HFFc6 (cell line): ENCODE measurements at places on chromosomes 1 and 21. TPM values are rescaled to one million over a fixed set of nuclear protein-coding genes. Genes with fewer than 3 reads are reported as not detected.

The AKR1A1 gene
- total RNA-seq = 115 to 121 TPM (median 120 TPM) in 3 replicates

DNA sequence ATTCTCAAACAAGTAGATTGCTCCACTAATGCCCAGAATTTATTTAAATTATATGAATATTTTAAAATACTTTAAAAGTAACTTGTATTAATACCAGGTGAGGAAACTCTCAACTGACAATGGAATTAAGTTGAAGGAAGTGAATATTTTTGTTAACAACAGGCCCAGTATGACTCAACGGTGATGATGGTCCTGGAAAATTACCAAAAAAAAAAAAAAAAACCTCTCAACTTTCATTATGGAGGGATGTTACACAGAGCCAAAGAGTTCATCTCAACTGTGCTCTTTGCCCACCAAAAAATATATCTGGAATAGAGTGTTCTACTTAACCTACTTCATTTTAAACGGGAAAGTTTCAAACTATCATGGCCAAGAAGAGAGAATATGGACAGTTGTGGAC, 28.3 kb downstream of the CFH start:
- H3K27me3 ChIP-seq = peaks cover 1% of the 10 kb centered on the region; the same call in 1 of the 2 replicates
- H3K36me3 ChIP-seq = peaks cover 28% of the 10 kb centered on the region
- H3K27ac ChIP-seq = peak overlapping the region; percentile 26
- peaks cover 51% of the 10 kb centered on the region for H3K4me1 ChIP-seq
- peak overlapping the region; percentile 10; the same call in 1 of the 2 replicates for H3K4me3 ChIP-seq
- DNase-seq = no peak

DNA sequence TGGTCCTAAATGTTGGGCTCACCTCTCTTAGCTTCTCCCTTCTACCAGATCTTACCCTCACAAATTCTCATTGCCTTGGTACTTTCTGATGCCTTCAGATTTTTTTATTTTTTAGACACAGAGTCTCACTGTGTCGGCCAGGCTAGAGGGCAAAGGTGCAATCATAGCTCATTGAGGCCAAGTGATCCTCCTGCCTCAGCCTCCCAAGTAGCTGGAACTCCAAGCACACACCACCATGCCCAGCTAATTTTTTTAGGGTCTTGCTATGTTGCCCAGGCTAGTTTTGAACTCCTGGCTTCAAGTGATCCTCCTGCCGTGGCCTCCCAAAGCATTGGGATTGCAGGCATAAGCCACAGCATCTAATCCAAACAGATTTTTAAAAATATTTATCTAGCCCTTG, 69.4 kb downstream of the ZSWIM5 start:
- H3K27me3 ChIP-seq = peaks cover 6% of the 10 kb centered on the region; the same call in 1 of the 2 replicates
- H3K4me1 ChIP-seq = no peaks in the 10 kb centered on the region
- no peak for DNase-seq
- H3K27ac ChIP-seq = no peak overlapping the region
- no peaks in the 10 kb centered on the region for H3K36me3 ChIP-seq

GRCh38 chr1:33274446-33274845, 18.2 kb downstream of the ZNF362 start:
- no peak for DNase-seq
- H3K4me1 ChIP-seq = no peaks in the 10 kb centered on the region
- no peaks in the 10 kb centered on the region for H3K36me3 ChIP-seq
- no peak overlapping the region for H3K27ac ChIP-seq
- no peaks in the 10 kb centered on the region; the same call in 1 of the 2 replicates for H3K27me3 ChIP-seq

The ZNF692 gene
- 19.1 and 19.9 TPM in 2 replicates for total RNA-seq

- no peaks in the 10 kb centered on the region for H3K4me1 ChIP-seq
- H3K27me3 ChIP-seq = no peaks in the 10 kb centered on the region
- H3K27ac ChIP-seq = no peak overlapping the region
- no peaks in the 10 kb centered on the region; the same call in 1 of the 2 replicates for H3K36me3 ChIP-seq
- H3K4me3 ChIP-seq = no peak overlapping the region
- no peak for DNase-seq
Observed at GRCh38 chr21:30713766-30714165, 4.8 kb downstream of the KRTAP21-3 start.

DNA sequence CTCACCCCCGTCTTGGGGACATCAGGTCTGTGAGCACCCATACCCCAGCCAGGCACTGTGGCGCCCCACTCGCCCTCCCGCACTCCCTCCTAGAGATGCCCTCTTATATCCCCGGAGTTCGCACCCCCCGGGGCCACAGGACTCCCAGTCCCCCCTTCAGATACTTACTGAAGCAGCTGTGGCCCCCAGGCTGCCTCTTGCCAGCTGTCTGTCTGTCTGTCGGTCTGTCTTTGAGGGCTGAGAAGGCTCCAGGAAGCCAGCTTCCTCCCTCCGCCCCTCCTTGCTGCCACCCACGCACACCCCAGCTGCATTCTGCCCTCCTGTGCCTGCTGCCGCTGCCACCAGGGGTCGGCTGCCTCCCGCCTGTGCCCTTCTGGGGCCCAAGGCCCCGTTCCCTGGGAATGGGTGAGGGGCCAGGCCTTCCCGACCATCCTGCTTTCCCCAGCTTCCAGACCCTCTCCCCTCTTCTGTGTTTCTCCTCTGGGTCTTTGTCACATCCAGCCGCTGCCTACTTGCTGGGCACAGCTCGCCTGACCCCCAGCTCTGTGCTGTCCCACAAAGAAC, at the start of gene PTPN7:
Gene PTPN7, minus strand, starts transcription at position 226 of the 564 bp plus-strand sequence. CDS start 1,200 bp downstream, outside the sequence.
- H3K27me3 ChIP-seq = peaks cover 27% of the 10 kb centered on the region
- peaks cover under 1% of the 10 kb centered on the region; the same call in 1 of the 2 replicates for H3K4me1 ChIP-seq
- no peaks in the 10 kb centered on the region for H3K36me3 ChIP-seq
- no peak within 1 kb of the TSS for H3K4me3 ChIP-seq
- DNase-seq = no peak
- no peak within 1 kb of the TSS for H3K27ac ChIP-seq

DNA sequence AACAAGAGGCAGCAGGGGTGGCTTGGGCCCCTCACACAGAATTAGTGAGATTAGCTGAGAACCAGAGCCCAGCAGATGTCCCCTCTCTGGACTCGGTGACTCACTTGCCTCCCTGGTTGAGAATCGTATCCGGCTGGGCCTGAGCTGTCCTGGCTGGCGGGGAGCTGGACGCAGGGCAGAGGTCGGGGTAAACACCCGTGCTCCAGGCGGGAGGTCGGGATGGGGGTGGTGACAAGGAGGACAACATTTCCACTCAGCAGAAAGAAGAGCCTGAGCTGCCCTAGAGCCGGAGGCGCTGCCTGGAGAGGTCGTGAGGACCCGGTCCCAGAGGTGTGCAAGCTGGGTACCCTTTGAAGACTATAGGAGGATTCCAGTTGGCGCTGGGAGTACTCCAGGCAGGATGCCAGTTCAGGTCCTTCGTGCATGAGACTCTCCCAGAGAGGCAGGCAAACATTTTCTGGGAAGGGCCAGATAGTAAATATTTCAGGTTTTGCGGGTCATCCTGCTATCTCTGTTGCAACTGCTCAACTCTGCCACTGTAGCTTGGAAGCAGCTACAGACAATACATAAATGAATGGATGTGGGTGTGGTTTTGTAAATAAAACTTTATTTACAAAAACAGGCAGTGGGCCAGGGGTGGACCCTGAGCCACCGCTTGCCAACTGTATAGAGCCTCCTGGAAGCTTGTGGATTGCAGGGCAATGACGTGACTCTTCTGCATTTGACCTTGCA, 116.8 kb upstream of the WNT4 start:
- H3K27me3 ChIP-seq = peaks cover 39% of the 10 kb centered on the region
- no peak for DNase-seq
- no peak overlapping the region for H3K4me3 ChIP-seq

- H3K4me1 ChIP-seq = peaks cover 16% of the 10 kb centered on the region; the same call in 1 of the 2 replicates
- H3K4me3 ChIP-seq = no peak overlapping the region
- H3K27me3 ChIP-seq = peaks cover 10% of the 10 kb centered on the region; the same call in 1 of the 2 replicates
- no peak overlapping the region for H3K27ac ChIP-seq
- H3K36me3 ChIP-seq = no peaks in the 10 kb centered on the region
Observed at GRCh38 chr1:36520771-36521420, 38.2 kb upstream of the CSF3R start.

DNA sequence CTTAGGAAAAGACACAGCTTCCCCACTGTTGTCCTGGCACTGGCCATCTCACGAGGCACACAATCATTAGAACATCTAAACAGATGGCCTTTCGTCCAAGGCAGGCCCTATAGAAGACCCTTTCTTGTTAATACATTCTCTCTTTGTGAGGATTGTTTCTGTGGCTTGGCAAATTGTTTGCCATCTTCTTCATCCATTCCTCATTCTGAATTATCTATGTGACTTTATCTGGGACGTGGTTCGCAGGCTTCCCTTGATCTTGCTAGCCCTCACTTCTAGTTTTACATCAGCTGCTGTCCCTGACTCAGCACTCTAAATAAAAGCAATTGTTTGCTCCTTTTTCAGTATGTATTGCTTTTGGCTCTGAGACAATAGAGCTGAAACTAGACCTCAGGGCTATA, 101.1 kb upstream of the ZC3H11B start:
- H3K36me3 ChIP-seq = no peaks in the 10 kb centered on the region
- no peaks in the 10 kb centered on the region for H3K27me3 ChIP-seq
- H3K27ac ChIP-seq = no peak overlapping the region
- no peak overlapping the region for H3K4me3 ChIP-seq

The MTARC1 gene
- 1.5 to 1.9 TPM (median 1.6 TPM) in 3 replicates for total RNA-seq

DNA sequence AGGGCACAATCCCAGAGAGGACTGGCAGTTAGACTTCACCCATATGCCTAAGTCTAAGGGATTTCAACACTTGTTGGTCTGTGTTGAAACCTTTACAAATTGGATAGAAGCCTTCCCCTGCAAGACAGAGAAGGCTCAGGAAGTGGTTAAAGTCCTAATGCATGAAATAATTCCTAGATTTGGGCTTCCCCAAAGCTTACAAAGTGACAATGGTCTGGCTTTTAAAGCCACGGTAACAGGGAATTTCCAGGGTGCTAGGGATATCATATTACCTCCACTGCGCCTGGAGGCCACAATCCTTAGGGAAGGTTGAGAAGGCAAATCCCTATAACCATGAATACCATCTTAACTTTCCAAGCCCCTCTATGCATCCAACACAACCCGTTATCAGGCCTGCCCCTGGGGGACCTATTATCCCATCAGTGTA, 3.3 kb upstream of the FMO4 start:
- H3K4me3 ChIP-seq = no peak overlapping the region
- no peaks in the 10 kb centered on the region for H3K36me3 ChIP-seq
- H3K4me1 ChIP-seq = peaks cover 14% of the 10 kb centered on the region
- DNase-seq = no peak

GRCh38 chr1:243325305-243325890, 69.6 kb downstream of the SDCCAG8 start:
- H3K27me3 ChIP-seq = no peaks in the 10 kb centered on the region
- no peak overlapping the region for H3K4me3 ChIP-seq
- no peak overlapping the region for H3K27ac ChIP-seq

DNA sequence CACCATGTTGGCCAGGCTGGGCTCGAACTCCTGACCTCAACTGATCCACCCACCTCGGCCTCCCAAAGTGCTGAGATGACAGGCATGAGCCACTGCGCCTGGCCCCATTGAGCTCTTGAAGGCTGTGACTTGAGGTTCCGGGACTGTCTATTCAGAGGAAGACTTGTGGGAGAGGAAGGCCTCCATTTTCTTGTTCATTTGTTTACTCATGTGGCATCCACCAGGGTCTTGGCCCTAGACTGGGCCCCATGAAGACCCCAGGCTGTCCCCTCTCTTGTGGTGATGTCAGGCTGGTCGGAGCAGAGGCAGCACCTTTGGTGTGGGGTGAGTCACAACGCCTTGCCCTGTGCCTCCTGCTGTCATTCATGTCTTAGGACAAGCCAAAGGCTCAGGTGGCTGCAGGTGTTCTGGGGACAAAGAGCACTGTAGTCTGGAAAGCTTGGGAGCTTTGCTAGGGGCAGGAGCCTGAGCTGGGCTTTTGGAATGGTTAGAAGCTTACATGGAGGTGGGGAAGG, 224.6 kb upstream of the C1orf174 start:
- peaks cover 10% of the 10 kb centered on the region for H3K36me3 ChIP-seq
- no peak for DNase-seq
- H3K4me3 ChIP-seq = no peak overlapping the region
- no peaks in the 10 kb centered on the region for H3K4me1 ChIP-seq
- no peaks in the 10 kb centered on the region; the same call in 1 of the 2 replicates for H3K27me3 ChIP-seq

DNA sequence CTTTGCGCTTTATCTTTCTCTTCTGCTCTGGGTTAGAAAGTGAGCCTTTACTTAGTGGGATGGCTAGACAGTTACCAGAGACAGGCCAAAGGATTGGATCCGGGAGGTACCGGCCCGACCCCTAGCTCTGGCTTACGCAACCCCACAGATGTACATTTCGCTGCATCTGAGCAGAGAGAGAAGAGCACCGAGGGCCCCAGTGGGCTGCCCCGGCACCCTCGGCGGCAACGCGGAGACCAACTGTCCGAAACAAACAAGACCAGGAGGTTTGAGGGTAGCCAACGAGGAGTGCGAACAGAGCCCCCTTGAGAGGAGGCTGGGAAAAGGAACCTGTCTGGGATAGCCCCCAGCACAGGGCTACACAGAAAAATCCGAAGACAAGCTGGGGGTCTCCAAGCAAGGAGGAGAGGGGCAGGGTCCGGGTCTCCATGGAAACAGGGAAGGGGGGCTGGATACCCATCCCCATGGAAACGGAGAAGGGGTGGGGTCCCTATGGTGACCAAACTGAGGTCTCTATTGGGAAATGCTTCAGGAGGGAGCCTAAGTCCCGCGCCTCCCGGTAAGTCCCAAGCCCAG, 373 bp downstream of the MTF1 start:
- DNase-seq = no peak
- peak overlapping the region; percentile 99 for H3K4me3 ChIP-seq
- H3K4me1 ChIP-seq = peaks cover 45% of the 10 kb centered on the region
- peaks cover 2% of the 10 kb centered on the region for H3K27me3 ChIP-seq

The KIF14 gene
- total RNA-seq = 5.3 to 12.1 TPM (median 9.9 TPM) in 3 replicates

DNA sequence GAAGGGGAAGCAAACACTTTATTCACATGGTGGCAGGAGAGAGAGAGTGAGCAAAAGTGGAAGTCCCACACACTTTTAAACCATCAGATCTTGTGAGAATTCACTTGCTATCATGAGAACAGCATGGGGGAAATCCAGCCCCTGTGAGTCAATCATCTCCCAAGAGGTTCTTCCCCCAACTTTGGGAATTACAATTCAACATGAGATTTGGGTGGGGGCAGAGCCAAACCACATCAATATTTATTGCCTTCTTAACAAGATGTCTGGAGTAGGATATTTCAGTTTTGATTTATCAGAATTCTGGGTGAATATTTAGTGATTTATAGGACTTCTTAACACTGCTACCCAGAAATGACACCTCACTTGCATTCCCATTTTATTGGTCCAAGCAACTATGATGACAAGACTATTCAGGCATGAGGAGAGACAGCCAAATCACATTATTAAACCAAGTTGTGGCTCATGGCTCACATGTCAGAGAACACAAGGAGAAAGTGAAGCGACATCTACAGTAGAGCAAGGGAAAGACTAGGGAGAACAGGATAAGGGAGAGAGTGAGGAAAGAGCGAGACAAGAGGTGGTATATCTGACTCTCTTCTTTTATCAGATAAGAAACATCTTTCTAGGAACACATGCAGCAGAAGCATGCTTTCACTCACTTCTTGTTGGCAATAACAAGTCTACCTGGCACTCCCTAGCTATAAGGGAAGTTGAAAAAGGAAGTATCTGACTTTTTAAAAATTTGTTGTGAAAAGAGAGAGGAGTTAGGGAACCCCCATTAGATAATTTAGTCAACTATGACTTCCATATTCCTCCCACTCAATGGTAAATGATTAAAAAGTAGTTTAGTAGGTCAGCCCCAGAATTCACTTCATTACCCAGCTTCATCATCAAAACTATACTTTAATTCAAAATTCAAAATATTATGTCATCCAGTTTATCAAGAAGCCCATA, 36.6 kb upstream of the PTPRC start:
- H3K4me1 ChIP-seq = peaks cover 72% of the 10 kb centered on the region
- no peak overlapping the region for H3K4me3 ChIP-seq
- H3K27me3 ChIP-seq = no peaks in the 10 kb centered on the region
- H3K27ac ChIP-seq = peak overlapping the region; percentile 4; the same call in 1 of the 2 replicates
- DNase-seq = peak; percentile 71

The OR6K3 gene
- not detected in 3 replicates for total RNA-seq

GRCh38 chr1:152514715-152515433, 592 bp downstream of the CRCT1 start:
- no peak overlapping the region for H3K27ac ChIP-seq
- H3K4me3 ChIP-seq = peak overlapping the region; percentile 37; the same call in 1 of the 2 replicates
- no peaks in the 10 kb centered on the region for H3K36me3 ChIP-seq
- DNase-seq = no peak
- H3K27me3 ChIP-seq = peaks cover 21% of the 10 kb centered on the region
- H3K4me1 ChIP-seq = peaks cover 13% of the 10 kb centered on the region; the same call in 1 of the 2 replicates
